Metanephros (tissue), 2 donors: ENCODE measurements at places on chromosomes 7 and 10. TPM values are rescaled to one million over a fixed set of nuclear protein-coding genes. Genes with fewer than 3 reads are reported as not detected.

Gene GPR22
- not detected for total RNA-seq

Gene C7orf57
- total RNA-seq, result 0.29 TPM

Gene VIPR2
- total RNA-seq, result 11.3 TPM

Gene FOXI2
- 0.47 TPM for total RNA-seq

Gene HOXA6
- total RNA-seq, result 72.5 TPM

Gene LMOD2
- total RNA-seq, result 5.0 TPM

Gene GTF2IRD1
- 39.9 TPM for total RNA-seq

Gene EIF3B
- 113 TPM for total RNA-seq

Gene FAM25C
- total RNA-seq, result not detected

Gene DLX6
- not detected for total RNA-seq

Gene NSMCE4A
- 49.5 TPM for total RNA-seq

Gene GPAM
- total RNA-seq, result 14.9 TPM

Gene NOLC1
- total RNA-seq, result 25.2 TPM

Gene HOXA7
- 10.2 TPM for total RNA-seq

Gene IL6
- total RNA-seq, result 0.64 TPM

Gene ITPRIP
- 40.2 TPM for total RNA-seq

Gene CDH23
- 6.7 TPM for total RNA-seq

Gene ARPC1A
- total RNA-seq, result 93.0 TPM

Gene VOPP1
- total RNA-seq, result 63.5 TPM

Gene WNT16
- 0.58 TPM for total RNA-seq

Gene CADPS2
- total RNA-seq, result 54.0 TPM

Gene STAG3
- total RNA-seq, result 1.3 TPM

Gene DEPP1
- 40.5 TPM for total RNA-seq

Gene CD36
- 133 TPM for total RNA-seq

Gene GLI3
- 17.5 TPM for total RNA-seq

Gene ITGB8
- total RNA-seq, result 91.2 TPM

Gene PLCE1
- total RNA-seq, result 16.2 TPM

Gene GPR37
- total RNA-seq, result 3.2 TPM

Gene CC2D2B
- total RNA-seq, result 3.8 TPM

Gene BET1
- total RNA-seq, result 39.6 TPM

Gene TMEM130
- total RNA-seq, result 10.2 TPM

Gene PRR15
- total RNA-seq, result 10.8 TPM

Gene OR2A25
- total RNA-seq, result not detected

Gene CTTNBP2
- 16.5 TPM for total RNA-seq

Gene MRC1
- 16.8 TPM for total RNA-seq

Gene BZW2
- 71.6 TPM for total RNA-seq

Gene SPDYE8
- not detected for total RNA-seq

Gene PALS2
- total RNA-seq, result 15.4 TPM

Gene SP8
- total RNA-seq, result not detected

Gene SEMA3A
- 17.3 TPM for total RNA-seq

Gene DDC
- total RNA-seq, result 32.0 TPM

Gene SLC16A12
- total RNA-seq, result 22.7 TPM

Gene CYP2E1
- 1.4 TPM for total RNA-seq

Gene RAPGEF5
- total RNA-seq, result 138 TPM

Gene CLDN4
- 132 TPM for total RNA-seq

Gene FANK1
- total RNA-seq, result 4.9 TPM

Gene OR13A1
- 0.06 TPM for total RNA-seq

Gene OLAH
- total RNA-seq, result 0.23 TPM
